ENCODE measurements at places on chromosomes 2 and 18.

DNA sequence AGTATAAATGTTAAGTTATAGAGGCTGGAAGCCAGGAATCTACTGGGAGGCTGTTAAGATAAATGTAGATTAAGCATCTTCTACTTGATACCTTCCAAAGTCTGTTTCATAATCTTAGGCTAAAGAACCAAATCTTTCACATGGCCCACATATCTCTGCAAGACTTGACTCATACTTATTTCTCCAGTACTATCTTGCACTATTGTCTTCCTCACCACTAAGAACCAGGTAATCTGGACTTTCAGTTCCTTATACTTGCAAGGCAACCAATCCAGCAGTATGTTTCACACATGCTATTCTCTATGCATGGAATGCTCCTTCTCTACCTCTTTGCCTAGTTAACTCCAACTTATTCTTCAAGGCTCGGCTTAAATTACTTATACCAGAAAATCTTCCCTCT is 62.2 kb downstream of the RBMS1 start:
- no peak for DNase-seq

- no peak for DNase-seq
Observed at GRCh38 chr2:101083613-101084012, 67.6 kb downstream of the TBC1D8 start.

- DNase-seq, result no peak
Observed at GRCh38 chr2:231614559-231615057, 21.9 kb downstream of the TEX44 start.

GRCh38 chr2:235433860-235434259 is 60.0 kb upstream of the AGAP1 start:
- no peak for DNase-seq

DNA sequence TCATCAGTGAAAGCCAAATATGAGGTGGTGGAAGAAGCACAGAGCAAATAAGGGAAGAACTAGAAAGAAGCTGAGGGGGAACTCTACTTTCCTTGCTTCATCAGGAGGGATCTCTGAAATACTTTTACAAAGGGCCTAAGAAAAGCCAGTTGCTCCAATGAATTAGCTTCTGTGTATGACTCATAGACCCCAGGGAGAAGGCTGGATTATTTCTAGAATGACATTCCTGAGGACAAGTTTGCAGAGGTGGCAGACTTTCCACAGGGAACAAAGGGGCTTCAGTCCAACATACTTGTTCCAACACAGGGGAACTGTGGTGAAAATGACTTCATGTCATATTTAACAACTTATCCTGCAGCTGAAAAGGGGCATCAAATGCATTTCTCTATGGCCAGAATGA is 29.0 kb downstream of the DOK1 start:
- DNase-seq, result no peak

GRCh38 chr2:234203135-234203984 is 152.9 kb downstream of the SPP2 start:
- DNase-seq, result no peak

- no peak for DNase-seq
Observed at GRCh38 chr18:34627137-34627920, 82.8 kb upstream of the DTNA start.

- DNase-seq, result no peak
Observed at GRCh38 chr2:88131201-88131998, 3.5 kb upstream of the FABP1 start.

DNA sequence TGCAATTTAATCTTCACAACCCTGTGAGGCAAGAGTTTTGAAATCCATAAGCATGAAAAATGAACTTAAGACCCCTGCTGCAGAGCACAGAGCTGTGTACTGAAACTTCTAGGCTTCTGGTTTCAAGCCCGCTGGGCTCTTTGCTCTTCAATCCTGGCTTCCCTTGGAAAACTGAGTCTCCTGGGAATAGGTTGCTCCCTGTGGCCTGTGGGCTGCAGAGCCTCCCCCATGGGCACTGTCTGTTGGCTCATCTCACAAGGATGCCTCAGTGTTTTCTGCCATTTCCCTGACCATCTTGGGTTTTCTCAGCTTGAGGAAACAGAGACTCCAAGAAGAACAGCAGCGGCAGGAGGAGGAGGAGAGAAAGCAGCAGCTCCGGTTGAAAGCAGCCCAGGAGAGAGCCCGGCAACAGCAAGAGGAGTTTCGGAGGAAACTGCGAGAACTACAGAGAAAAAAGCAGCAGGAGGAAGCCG is 44.5 kb downstream of the SUMO1 start:
- no peak for DNase-seq

- no peak for DNase-seq
Observed at GRCh38 chr2:36607947-36608346, 10.0 kb upstream of the FEZ2 start.

- no peak for DNase-seq
Observed at GRCh38 chr18:29418136-29418535, 1241.2 kb upstream of the CDH2 start.

DNA sequence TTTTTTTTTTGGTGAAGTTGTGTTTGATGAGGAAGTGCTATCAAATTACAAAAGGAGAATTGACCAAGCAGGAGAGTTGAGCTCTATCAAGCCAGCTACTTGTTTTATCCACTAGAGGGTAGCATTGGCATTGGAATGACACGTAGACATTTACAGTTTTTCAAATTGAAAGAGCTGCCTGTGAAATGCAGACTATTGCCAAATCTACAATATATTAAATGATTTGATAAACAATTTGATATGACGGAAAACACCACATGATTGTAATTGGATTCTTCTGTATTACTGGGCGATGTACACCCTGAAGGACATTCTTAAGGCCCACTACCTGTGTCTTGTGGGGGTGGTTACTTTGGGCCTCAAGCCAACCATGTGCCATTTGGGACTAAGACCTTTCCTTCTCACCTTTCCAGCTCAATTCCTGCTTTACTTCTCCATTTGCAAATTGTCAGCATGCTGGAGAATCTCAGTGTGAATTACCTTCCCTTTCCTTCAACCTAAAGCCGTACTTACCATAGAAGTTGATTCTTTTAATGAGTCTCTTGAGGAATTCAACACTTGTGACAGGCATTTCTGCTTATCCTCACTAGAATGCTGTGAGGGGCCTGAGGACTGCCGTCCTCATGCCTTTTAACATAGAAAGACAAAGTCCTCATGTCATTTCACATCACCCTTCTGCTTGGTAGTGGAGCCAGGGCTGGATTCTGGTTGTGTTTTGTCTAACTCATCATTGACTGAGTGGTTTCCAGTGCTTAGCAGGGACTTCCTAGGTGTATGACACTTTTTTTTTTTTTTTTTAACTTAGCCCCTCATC is 134.8 kb upstream of the THUMPD2 start:
- peak; percentile 60 for DNase-seq

DNA sequence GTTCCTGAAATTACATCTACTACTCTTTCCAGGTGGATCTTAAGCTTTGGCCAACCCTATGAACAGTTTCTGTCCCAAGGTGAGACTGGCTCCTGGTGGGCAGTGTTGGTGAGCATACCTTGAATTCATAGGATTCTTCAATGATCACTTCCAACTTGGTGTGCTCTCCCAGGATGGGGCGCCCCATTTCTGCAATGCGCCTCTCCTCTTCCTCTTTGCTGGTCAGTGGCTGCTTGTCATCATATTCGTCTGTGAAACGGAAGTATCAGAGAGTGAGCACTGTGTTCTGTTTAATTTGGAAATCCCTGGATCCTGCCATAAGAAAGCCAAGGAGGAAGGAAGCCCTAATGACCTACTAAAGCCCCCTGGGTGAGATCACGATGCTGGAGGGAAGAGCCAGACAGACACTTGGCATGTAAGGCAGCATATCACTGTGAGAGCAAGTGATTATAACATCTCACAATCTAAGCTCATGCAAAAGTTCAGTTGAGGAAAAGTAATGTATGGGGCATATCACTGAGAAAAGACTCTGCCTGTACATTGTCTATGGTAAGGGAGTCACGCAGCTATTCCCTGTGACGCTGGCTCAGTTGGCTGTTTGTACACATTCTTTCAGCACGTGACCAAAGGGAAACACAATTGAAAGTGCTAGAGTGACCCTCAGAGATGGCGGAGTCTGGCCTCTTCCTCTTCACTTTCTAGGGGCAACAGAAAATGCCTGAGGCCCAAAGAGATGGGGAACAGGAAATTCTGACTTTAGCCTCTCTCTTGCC is 287.0 kb downstream of the SLC8A1 start:
- no peak for DNase-seq

DNA sequence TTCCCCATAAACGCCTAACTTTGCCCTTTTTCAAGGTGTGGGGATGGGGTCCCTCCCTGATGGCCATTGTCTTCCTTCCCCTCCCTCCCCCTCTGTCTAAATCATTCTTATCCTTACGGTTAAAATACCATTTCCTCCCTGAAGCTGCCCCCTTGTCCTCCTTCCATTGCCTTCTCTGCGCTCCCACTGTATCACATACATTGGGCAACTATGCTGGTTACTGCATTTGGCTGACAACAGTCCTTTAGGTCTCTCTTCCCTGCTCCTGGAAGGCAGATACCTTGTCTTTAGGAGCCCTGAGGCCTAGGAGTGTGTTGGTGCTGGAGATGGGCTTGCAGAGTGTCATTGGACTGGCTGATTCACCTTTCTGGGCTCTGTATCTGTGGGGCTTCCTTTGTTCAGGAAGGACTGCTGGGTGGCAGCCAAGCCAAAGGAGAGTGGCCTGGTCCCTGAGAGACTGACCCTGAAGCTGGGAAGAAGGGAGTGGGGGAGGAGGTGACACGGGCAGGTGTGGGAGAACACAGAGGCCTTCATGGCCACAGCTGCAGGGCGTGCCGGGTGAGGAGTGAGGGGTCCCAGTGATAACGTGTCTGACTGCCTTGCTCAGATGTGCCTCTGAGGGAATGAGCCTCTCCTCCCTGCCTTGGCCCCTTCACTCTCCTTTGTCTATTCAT is 2.2 kb downstream of the WNT6 start:
- no peak for DNase-seq

Data from COR-L47 (cell line).